Activated naive CD8-positive, alpha-beta T cell treated with anti-CD3 and anti-CD28 coated beads, Interleukin-2, amount 50 U/mL, for 24 hours (primary cell): ENCODE measurements at places on chromosomes 5 and 9.

DNA sequence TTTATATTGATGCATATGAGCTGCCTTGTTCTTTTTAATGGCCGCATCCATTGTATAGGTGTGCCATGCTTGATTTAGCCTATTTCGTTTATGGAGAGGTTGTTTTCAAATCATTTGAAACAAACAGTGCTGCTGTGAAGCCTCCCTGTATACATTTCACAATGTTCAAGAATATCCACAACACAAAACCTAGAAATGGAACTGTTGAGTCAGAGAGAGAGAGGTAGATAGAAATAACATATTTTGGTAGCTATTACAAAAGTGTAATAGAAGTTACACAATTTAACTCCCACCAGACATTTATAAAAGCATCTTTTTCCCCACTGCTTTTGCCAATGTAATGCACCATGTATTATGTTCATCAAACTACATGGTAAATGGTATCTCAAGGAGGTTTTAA lies 82.0 kb downstream of the FRMD3 start:
- peaks cover 2% of the 10 kb centered on the region for H3K36me3 ChIP-seq
- no peak for DNase-seq
- no peak overlapping the region for H3K27ac ChIP-seq

DNA sequence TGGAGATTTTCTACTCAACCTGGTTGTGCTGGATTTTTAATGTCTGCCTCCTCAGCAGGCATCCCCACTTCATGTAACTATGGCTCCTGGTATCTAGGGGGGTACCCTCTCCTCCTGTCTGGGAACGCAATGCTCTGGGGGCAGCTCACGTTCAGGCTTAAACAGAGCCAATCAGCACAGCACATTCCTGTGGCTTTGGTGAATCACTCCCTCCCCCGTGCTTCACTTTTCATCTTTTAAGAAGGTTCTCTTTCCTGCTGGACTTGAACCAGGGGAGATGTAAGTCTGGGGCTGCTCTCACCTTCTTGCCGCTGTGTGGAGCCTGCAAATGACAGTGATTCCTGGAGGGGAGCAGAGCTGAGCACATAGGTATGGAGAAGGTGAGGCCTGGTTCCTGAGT lies 101.2 kb downstream of the MSX2 start:
- no peak for DNase-seq
- H3K27me3 ChIP-seq = peaks cover 8% of the 10 kb centered on the region
- no peaks in the 10 kb centered on the region for H3K36me3 ChIP-seq
- no peak overlapping the region for H3K27ac ChIP-seq

GRCh38 chr5:181163487-181164075 lies 16.2 kb downstream of the OR2V2 start:
- no peaks in the 10 kb centered on the region for H3K36me3 ChIP-seq
- H3K27me3 ChIP-seq = peaks cover 36% of the 10 kb centered on the region
- no peak for DNase-seq

DNA sequence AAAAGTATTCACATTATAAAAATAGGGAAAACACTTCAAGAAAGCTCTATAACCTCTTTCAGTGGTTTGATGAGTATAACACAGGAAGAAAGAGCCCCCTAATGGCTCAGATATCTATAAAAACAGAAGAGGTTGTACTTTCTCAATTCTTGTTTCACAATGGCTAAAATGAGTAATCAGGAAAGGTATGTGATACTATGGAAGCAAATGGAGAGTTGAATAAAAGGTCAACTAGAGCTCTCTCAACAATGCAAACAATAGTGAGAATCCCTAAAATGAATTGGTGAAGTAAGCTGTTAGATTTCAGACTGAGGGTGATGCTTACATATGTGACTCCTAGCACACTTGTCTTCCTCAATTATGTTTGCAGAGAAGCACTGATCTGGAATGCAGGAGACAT lies 584.6 kb upstream of the CDH18 start:
- no peaks in the 10 kb centered on the region for H3K27me3 ChIP-seq
- no peak for DNase-seq
- H3K27ac ChIP-seq = no peak overlapping the region
- no peak overlapping the region for H3K4me3 ChIP-seq
- no peaks in the 10 kb centered on the region for H3K4me1 ChIP-seq
- no peaks in the 10 kb centered on the region for H3K36me3 ChIP-seq

GRCh38 chr5:89216606-89217005 lies 333.6 kb upstream of the MEF2C start:
- no peak for DNase-seq
- H3K4me3 ChIP-seq = no peak overlapping the region

- no peaks in the 10 kb centered on the region for H3K36me3 ChIP-seq
- H3K27me3 ChIP-seq = no peaks in the 10 kb centered on the region
- no peak overlapping the region for H3K27ac ChIP-seq
- H3K4me1 ChIP-seq = no peaks in the 10 kb centered on the region
- DNase-seq = no peak
- H3K4me3 ChIP-seq = no peak overlapping the region
These were observed 142.2 kb downstream of the DCP2 start for GRCh38 chr5:113118765-113119164.

DNA sequence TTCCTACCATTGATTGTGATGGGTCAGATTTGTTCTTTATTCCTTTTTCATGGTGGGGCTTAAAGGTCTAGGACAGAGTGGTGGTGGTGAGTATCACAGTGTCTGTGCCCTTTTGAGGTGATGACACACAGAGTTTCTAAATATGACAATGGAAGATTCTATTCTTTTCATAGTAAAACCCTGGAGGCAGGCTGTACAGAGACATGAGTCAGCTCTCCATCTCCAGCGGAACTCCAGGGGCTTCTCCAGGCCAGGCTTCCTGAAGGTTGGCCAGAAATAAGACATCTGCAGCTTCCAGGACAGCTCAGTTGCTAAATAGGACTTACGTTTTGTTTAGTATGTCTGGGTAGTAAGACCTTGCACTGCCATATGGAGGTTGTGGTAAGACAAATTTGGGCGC lies 229.5 kb downstream of the CD180 start:
- H3K4me3 ChIP-seq = no peak overlapping the region
- no peak for DNase-seq
- H3K36me3 ChIP-seq = no peaks in the 10 kb centered on the region
- peaks cover 4% of the 10 kb centered on the region for H3K4me1 ChIP-seq

DNA sequence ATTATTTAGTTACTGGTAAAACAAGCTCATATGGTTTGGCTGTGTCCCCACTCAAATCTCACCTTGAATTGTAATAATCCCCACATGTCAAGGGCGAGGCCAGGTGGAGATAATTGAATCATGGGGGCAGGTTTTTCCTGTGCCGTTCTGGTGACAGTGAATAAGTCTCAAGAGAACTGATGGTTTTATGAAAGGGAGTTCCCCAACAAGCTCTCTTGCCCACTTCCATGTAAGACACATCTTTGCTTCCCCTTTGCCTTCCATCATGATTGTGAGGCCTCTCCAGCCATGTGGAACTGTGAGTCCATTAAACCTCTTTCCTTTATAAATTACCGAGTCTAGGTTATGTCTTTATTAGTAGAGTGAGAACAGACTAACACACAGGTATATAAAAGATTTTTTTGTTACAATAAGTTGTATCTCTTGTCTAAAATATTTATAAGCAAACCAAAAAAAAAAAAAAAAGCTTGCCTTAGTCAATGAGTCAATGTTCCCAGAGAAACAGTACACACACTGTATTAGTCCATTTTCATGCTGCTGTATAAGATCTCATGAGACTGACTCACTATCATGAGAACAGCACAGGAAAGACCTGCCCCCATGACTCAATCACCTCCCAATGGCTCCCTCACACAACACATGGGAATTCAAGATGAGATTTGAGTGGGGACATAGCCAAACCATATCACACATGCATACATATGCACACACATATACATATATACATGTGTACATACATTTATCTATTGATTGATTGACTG lies 138.3 kb downstream of the BASP1 start:
- no peaks in the 10 kb centered on the region for H3K27me3 ChIP-seq
- no peaks in the 10 kb centered on the region for H3K36me3 ChIP-seq
- no peak overlapping the region for H3K27ac ChIP-seq
- no peak for DNase-seq
- H3K4me1 ChIP-seq = peaks cover 2% of the 10 kb centered on the region

GRCh38 chr9:16413509-16414016 lies 456.9 kb downstream of the BNC2 start:
- no peaks in the 10 kb centered on the region for H3K36me3 ChIP-seq
- no peak overlapping the region for H3K27ac ChIP-seq
- H3K4me1 ChIP-seq = no peaks in the 10 kb centered on the region

DNA sequence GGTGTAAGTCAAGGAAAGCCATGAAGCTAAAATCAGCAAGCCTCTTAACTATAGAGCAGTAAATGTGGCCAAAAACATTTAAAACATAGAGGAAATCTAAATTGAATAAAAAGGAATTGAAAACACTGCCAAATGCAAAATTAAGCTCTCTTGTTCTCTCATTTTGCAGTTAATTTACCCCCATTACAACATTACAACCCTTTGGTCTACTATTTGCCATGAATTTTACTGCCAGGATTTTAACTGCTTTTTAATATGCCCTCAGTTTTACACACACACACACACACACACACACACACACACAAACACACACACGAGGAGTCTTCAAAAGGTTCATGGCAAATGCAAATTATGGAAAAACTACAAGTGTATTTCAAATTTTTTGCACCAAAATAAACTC lies 91.4 kb upstream of the ACO1 start:
- no peak overlapping the region for H3K4me3 ChIP-seq
- peaks cover 12% of the 10 kb centered on the region for H3K27me3 ChIP-seq
- no peak for DNase-seq
- no peaks in the 10 kb centered on the region for H3K4me1 ChIP-seq
- no peak overlapping the region for H3K27ac ChIP-seq

DNA sequence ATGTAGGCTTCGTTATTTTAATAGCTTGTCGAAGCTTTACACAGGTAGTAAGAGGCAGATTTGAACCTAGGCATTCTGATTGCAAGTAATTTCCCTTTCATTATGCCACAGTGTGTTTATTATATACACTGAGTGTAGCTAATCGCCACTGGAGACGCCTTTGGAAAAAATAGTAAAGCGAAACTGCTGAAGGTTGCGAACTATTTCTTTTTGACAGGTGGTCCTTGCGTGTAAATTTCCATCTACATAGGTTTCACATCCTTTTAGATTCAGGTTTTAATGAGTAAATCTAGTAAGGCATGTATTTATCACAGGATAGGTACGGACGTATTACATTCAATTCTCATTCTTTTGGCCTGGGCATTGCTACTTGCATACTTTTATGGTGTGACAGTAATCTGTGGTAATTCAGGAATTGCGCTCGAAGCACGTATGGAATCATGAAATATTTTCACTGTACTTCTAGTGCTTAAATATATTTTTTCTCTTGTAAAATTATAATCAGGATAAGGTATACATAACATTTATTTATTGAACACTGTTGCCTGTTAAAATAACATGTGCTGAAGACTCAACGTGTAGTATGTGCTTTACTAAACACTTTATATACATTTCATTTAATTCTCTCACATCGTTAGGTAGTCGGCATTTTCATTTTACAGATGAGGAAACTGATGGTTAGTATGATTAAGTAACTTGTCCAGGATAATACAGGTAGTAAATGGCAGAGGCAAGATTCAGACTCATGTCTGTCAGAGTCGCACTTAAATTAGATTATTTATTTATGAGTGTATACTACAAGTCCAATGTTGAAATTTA lies 1.8 kb downstream of the MARCHF6 start:
- no peaks in the 10 kb centered on the region for H3K27me3 ChIP-seq
- peaks cover 10% of the 10 kb centered on the region for H3K36me3 ChIP-seq
- peak overlapping the region; percentile 97 for H3K27ac ChIP-seq
- no peak for DNase-seq

DNA sequence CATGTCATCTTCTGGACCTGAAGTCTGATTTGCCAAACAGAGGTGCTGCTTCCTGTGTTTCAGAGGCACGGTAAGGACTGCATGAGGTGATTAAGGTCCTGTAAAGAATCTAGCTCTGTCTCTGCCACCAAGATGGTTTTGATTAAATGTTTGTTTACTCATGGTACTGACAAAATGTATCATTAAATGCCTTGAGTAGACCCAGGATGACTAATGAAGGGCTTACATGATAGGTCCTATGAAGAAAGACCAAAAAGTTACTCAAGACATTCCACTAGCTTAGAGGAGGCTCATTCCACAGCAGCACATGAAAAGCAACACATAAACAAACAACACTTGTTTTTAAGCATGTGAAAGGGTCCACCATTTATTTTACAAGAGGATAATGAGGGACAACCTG lies 100.9 kb downstream of the BOD1 start:
- peaks cover 33% of the 10 kb centered on the region for H3K27me3 ChIP-seq
- no peaks in the 10 kb centered on the region for H3K4me1 ChIP-seq
- no peaks in the 10 kb centered on the region for H3K36me3 ChIP-seq
- H3K4me3 ChIP-seq = no peak overlapping the region

- peaks cover 50% of the 10 kb centered on the region for H3K4me1 ChIP-seq
- H3K27ac ChIP-seq = peak overlapping the region; percentile 36
- no peak overlapping the region for H3K4me3 ChIP-seq
- no peak for DNase-seq
These were observed 72.8 kb upstream of the PARP8 start for GRCh38 chr5:50593681-50594080.

DNA sequence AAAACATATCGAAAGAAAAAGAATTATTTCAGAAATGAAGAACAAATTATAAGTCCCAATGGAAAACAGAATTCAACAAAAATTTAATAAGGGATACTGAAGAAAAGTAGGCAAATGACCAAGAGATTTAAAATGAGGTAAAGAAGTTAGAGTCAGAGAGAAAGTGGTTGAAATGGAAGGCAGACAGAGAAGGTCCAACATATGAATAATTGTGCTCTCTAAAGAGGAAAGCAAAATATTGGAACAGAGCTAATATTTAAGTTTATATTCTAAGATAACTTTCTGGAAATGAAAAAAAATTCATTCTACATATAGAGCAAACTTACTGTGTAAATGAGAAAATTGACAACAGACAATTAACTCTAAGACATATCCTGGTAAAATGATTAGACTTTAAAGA lies 94.1 kb downstream of the PTCH1 start:
- peaks cover 24% of the 10 kb centered on the region for H3K4me1 ChIP-seq
- peaks cover 8% of the 10 kb centered on the region for H3K36me3 ChIP-seq
- DNase-seq = no peak
- no peak overlapping the region for H3K27ac ChIP-seq

DNA sequence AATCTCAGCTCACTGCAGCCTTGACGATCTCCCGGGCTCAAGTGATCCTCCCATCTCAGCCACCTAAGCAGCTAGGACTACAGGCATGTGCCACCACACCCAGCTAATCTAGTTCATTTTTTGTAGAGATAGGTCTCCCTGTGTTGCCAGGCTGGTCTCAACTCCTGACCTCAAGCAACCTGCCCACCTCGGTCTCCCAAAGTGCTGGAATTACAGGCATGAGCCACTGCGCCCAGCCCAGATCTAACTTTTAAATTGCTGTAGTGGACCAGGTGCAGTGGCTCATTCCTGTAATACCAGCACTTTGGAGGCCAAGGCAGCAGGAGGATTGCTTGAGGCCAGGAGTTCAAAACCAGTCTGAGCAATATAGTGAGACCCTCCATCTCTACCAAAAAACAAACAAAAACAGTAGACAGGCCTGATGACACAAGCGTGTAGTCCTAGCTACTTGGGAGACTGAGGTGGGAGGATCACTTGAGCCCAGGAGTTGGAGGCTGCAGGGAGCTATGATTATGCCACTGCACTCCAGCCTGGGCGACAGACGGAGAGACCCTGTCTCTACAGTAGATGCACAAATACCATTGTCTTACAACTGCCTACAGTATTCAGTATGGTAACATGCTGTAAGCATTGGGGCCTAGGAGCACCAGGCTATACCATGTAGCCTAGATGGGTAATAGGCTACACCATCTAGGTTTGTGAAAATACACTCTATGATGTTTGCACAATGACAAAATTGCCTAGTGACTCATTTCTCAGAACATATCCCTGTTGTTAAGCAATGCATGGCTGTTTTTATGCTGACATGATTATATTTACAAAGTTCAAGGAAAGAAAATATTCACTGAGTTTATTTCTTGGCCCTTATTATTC lies 1.5 kb upstream of the SIT1 start:
- H3K4me1 ChIP-seq = peaks cover 61% of the 10 kb centered on the region
- no peaks in the 10 kb centered on the region for H3K27me3 ChIP-seq
- no peak for DNase-seq
- H3K36me3 ChIP-seq = no peaks in the 10 kb centered on the region
- no peak overlapping the region for H3K27ac ChIP-seq
- no peak overlapping the region for H3K4me3 ChIP-seq
